ENCODE measurements at places on chromosomes 7 and 10. TPM values are rescaled to one million over a fixed set of nuclear protein-coding genes. Genes with fewer than 3 reads are reported as not detected.

The CPA4 gene
- not detected for total RNA-seq

DNA sequence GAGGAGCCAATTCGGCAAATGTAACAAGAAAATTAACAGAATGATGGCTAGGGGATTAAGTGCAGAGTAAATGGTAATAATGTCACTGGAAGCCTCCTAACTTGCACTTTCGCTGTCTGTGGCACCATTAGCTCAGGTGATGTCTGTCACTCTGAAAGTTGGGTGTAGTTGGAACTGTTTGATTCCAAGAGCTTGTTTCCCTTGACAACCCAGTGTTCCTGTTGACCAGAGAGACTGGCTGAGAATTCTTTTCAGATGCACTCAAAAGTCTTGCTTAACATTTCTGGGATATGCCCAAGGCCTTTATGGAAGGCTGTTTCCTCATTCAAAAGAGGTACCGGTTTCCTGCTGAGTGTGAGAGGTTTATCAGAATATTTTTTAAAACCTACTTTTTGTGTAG is 49.6 kb downstream of the PLPP4 start:
- no peaks in the 10 kb centered on the region for H3K27me3 ChIP-seq
- no peak for DNase-seq
- no peaks in the 10 kb centered on the region for H3K4me1 ChIP-seq
- H3K27ac ChIP-seq, result no peak overlapping the region
- no peak overlapping the region for H3K4me3 ChIP-seq
- H3K36me3 ChIP-seq, result no peaks in the 10 kb centered on the region

DNA sequence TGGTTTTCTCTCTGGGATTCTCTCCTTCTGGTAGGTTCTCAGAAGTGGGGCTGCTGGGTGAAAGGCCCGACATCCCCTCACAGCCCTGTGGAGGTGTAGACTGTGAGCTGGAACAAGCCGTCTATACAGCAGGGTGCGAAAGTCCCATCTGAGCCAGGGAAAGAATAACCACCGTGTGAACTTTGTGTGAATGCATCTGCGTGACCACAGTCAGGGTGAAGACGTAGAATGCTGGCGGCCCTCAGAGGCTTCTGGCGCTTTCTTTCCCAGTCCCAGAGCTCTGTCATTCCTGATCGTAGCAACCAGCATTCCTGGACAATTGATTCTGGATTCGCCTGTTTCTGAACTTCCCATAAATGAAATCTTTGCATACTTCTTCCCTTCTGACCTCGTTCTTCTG is 30.0 kb downstream of the ELFN1 start:
- no peaks in the 10 kb centered on the region for H3K27me3 ChIP-seq
- no peak for DNase-seq
- no peak overlapping the region for H3K4me3 ChIP-seq
- no peaks in the 10 kb centered on the region for H3K4me1 ChIP-seq

DNA sequence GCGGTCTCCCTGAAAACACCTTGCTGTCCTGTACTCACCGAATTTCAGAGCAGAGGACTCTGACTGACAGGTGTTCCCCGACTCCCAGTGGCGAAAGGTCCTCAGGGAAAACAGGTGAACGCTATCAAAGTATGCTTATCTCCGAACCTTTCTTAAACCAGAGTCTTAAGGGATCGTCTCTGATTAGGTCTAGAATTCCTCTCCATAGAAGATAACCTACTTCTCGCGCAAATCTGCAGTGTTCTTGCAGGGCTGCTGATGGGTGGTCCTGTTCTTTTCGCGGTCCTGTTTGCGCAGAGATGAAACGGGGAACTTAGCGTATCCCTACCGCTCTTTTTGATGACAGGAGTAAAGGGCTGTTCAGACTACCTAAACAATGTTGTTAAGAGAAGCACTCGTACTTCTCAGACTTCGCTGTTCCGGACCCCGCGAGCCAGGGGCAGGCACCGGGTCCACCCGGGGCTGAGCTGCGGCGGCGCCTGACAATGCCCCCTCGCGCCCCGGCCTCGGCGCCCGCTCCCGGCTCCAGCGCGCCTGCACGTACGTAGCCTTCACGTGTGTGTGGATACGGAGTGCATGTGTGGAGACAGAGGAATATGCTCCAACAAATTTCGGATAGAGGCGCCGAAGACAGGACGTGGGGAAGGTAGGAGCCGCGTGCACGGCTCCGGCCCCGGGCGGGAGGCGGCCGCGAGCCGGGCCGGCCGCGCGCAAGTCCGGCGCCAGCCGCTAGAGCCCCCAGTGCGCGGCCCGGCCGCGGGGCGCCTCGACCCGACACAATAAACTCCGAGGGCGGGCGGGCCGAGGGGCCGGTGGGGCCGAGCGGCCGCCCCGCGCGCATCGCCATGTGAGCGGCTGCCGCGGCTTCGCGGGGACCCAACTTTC is 766 bp upstream of the ZMYND11 start:
- no peaks in the 10 kb centered on the region for H3K27me3 ChIP-seq
- DNase-seq, result peak; percentile 78
- peak overlapping the region; percentile 74 for H3K4me3 ChIP-seq

- no peak for DNase-seq
- no peak overlapping the region for H3K4me3 ChIP-seq
- peaks cover 30% of the 10 kb centered on the region for H3K4me1 ChIP-seq
- no peaks in the 10 kb centered on the region for H3K36me3 ChIP-seq
Observed at GRCh38 chr10:7546385-7546967, 120.3 kb downstream of the ITIH5 start.
